Iris pigment epithelial cell (primary cell): ENCODE measurements at places on chromosomes 1 and 21.
A peak's percentile ranks its signal among the peaks of the same experiment; 100 is the strongest.

DNA sequence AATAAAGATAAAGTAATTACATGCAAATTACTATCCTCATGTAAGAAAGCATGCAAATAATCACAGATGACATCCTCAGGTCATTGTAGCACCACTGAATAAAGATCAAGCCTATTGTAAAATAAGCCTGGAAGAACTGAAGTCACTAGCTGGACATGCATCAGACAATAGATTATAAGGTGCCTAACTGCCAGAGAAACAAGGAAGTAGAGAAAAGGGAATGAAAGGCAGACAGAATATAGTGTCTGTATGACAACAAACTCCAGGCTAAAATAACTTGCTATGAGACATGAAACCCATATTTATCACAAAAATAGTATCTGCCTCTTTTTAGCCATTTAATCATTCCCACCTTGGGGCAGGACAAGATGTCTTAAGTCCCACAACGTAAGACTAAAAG, 108.7 kb downstream of the ENAH start:
- DNase-seq: no peak

DNA sequence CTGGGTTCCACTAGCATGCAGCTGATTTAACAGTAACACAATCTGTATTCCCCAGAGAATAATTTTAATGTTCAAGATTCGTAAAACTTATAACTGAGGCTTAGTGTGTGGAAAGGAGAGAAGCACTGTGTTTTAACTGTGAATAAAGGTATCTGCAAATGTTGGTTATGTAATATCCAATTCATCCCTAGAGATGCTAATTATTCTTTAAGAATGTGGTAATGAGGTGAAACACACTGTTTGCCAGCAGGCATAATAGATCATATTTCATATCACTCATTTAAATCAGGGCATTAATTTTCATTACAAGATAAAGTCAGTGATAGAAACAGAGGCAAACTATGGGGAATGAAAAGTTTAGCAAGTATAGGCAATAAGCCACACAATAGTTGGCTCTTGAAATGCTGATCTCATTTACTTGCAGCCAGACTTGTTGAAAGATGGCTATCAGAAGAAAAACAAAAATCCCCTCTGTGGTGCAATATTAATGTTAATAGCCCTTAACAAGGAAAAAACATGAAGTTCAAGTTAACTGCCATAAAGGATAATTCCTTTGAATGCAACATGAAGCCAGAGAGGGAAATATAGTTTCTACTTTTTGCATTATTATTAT, 33.4 kb downstream of the HMCN1 start:
- DNase-seq: no peak

- DNase-seq: no peak
Observed at GRCh38 chr1:232178191-232178590, 451.7 kb downstream of the SIPA1L2 start.

- no peak for DNase-seq
Observed at GRCh38 chr1:55735106-55735505, 519.9 kb upstream of the USP24 start.

- DNase-seq: peak; percentile 78
Observed at GRCh38 chr1:152034654-152035538, 1.9 kb downstream of the S100A11 start.

GRCh38 chr1:211535346-211535745, 43.4 kb upstream of the RD3 start:
- no peak for DNase-seq

GRCh38 chr1:156742017-156742416, 1.1 kb upstream of the MRPL24 start:
- no peak for DNase-seq

GRCh38 chr1:2378441-2378851, 12.9 kb downstream of the MORN1 start:
- no peak for DNase-seq

DNA sequence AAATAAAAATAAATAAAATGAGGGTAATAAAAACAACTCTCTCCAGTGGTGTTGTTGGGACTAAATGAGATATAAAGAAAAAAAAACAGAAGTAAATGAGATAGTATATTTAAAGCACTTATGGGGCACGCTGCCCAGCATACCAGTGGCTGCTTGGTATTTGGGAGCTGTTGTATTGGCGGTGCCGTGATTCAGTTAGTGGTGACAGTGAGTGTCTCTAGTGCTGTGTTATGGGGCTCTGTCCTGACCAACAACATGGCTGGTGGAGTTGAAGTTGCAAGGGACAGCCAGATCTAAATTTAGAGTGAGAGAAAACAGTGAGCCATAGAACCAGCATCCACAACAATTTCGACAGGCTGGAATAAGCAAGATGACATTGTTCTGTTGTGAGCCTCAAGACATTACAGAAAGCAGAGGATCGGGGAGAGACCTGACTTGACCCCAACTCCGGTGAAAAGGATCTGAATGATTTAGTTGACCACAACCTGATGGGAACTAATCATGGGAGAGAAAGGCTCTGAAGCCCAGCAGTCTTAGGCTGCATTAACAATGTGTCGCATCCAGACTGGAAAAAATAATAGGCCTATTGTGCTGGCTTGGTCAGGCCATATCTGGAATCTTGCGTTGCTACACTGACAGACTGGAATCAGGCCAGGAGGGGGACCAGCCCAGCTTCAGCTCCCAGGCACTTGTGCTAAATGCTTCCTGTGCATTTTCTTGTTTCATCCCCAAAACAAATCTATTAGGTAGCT, 2.4 kb upstream of the MFSD2A start:
- no peak for DNase-seq
